ENCODE measurements at places on chromosomes 1 and 21.

- DNase-seq = no peak
These were observed 7.9 kb downstream of the OSCP1 start for GRCh38 chr1:36442337-36442736.

- DNase-seq = no peak
These were observed 314.3 kb downstream of the BACH1 start for GRCh38 chr21:29613021-29613420.

- no peak for DNase-seq
These were observed 1.1 kb downstream of the SHISAL2A start for GRCh38 chr1:52634111-52634510.

DNA sequence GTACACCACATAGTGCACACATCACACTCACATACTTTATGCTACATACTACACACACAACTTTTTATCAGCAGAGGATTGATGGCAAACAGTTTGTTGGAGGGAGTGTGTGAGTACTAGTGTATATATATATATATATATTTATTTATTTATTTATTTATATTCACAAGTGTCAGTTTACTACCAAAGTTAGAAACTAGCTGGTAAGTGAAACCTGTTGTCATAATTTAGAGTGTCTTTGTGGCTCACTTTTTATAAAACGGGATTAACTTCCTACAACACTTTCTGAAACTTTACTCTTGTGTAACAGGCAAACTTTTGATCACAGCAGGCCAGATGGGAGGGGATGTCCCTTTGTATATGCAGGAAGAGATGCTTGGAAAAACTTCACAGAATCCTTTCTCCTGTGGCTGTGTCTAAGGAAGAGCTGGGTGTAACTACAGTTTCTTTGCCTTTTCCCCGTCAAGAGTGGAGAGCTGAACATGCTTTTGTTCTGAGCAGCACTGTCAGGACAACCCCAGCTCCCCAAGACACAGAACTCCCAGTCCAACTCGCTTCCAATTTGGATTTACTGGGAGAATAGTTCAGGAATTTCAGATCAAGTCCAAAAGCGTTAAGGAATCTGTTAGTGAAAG is 1.9 kb upstream of the SAMD13 start:
- DNase-seq = no peak

GRCh38 chr1:222455188-222455879 is 92.6 kb downstream of the HHIPL2 start:
- DNase-seq = peak; percentile 68

- no peak for DNase-seq
These were observed 6.5 kb upstream of the MAST2 start for GRCh38 chr1:45796946-45797345.

- no peak for DNase-seq
These were observed 41.7 kb downstream of the SLC22A15 start for GRCh38 chr1:116018007-116018406.

GRCh38 chr1:87230501-87230900 is 98.2 kb upstream of the LMO4 start:
- DNase-seq = no peak

DNA sequence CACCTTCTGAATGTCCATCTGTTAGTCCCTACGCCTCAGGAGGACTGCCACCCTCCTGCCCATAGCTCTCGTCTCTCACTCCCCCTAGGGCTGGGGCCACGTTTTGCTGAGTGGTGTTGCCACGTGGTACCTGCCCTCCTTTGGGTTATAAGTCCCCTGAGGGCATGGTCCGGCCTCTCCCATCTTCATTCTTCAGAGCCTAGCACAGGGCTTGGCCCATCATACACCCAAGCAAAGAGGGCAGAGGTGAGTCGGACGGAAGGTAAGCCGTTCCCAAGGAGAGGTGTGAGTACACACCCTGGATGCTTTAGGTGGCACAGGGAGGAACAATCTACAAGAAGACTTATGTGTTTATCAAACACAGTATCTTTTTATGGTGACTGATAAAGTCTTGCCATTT is 10.9 kb downstream of the PADI2 start:
- DNase-seq = no peak

DNA sequence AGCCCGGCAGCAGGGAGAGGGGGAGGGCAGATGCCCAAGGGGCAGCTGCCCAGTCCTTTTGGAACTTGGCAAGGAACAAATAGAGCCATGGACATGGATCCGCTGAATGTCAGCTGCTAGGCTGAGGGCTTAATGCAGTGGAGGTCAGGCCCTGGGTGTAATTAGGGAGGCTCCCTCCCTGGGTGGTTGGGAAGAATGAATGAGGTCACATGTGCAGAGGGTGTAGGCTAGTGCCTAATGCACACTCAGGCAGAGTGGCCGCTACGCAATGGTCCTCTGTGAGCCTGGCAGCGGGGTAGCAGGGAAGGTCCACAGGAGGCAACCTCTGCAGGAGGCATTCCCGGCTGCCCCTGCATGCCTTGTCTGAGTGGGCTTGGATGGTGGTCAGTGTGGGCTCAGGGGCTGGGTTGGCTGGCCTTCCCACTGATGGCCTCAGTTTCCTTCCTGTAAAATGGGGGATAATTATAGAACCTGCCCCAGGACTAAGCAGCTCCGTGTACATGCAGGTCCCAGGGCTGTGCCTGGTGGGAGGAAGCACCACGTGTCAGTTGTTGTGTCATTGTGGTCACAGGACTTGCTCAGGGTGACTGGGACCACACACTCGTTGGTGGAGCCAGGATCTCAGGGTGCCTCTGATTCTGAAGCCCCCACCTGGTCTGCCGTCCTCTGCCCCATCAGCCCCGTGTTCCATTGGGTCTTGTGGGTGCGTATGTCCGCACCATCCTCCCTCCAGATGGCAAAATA is 81.6 kb upstream of the ACTL8 start:
- no peak for DNase-seq

- DNase-seq = no peak
These were observed 26.0 kb downstream of the FMO3 start for GRCh38 chr1:171116676-171117075.

- DNase-seq = no peak
These were observed 24.4 kb upstream of the ZC3H12A start for GRCh38 chr1:37449936-37450335.

GRCh38 chr21:19029816-19030215 is 626.2 kb upstream of the TMPRSS15 start:
- DNase-seq = no peak

GRCh38 chr1:244062156-244062725 is 11.2 kb downstream of the ZBTB18 start:
- DNase-seq = no peak

GRCh38 chr21:39159342-39160063 is 23.7 kb downstream of the PSMG1 start:
- no peak for DNase-seq

DNA sequence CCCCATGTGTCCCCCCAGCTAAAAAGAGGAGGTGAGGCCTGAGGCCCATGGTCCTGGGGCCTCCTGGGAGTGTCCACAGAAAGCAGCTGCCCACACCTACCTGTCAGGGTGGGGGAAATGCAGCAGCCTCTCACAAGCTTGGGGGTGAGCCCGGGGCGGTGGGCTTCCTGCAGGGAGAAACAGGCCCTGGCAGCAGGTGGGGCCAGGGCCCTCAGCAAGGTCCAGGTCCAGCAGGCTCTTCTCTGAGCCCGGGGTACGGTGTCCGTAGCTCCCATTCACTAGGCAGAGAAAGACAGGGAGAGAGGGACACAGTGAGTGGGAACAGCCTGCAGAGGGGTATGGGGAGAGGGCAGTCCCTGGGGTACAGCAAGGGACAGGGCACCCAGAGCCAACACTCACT is 139.0 kb downstream of the GLIS1 start:
- no peak for DNase-seq

GRCh38 chr1:107871687-107872395 is 93.1 kb downstream of the VAV3 start:
- DNase-seq = no peak
